ENCODE measurements at places on chromosomes 7 and 10.
A peak's percentile ranks its signal among the peaks of the same experiment; 100 is the strongest.

GRCh38 chr7:42342381-42342780, 105.4 kb upstream of the GLI3 start:
- no peak for DNase-seq

DNA sequence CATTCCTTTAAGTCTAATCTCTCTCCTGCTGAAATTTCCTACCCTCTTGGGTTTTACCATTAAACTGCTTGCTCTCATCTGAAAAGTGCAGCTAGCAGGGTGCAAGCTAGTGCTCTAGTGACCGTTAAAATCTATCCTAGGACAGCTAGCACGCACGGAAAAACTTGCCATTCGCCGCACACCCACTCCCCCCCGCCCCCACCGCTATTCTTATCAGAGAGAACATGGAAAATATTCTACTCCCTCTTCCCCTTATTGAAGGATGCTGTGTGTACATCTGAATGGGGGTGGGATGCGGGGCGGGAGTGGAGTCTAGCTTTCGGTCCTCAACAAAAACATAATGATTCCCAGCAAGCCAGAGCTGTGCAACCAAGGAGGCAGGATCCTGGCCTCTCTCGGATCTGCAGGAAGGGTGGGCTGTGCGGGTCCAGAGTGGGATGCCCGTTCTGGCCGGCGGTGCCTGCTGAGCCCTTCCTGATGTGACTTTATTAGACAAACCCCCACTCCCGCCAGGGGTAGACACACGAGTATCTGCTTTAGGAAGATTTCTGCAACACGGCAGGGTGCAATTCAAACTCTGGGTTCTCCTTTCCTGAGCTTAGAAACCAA, 1.1 kb upstream of the ADRA2A start:
- no peak for DNase-seq

GRCh38 chr7:87369216-87369615, 23.8 kb downstream of the CROT start:
- peak; percentile 5 for DNase-seq

GRCh38 chr10:75865413-75866299, 434.2 kb downstream of the LRMDA start:
- no peak for DNase-seq

DNA sequence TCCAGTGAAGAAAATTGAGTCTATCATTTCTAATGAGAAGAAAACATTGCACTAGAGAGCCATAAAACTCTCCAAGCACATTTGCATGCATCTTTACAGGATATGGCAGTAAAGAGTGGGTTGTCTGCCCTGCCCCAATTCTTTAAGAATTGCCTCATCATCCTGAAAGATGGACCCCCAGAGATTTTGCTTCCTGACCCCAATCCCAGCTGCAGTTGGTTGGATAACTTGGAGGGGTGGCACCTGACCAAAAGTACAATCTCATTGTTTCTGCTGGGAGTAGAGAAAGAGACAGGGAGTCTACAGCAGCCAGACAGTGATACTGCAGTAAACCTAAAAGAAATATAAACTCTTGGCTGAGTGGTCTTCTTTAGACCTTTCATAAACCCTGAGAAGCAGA, 49.1 kb upstream of the ADCY1 start:
- no peak for DNase-seq

DNA sequence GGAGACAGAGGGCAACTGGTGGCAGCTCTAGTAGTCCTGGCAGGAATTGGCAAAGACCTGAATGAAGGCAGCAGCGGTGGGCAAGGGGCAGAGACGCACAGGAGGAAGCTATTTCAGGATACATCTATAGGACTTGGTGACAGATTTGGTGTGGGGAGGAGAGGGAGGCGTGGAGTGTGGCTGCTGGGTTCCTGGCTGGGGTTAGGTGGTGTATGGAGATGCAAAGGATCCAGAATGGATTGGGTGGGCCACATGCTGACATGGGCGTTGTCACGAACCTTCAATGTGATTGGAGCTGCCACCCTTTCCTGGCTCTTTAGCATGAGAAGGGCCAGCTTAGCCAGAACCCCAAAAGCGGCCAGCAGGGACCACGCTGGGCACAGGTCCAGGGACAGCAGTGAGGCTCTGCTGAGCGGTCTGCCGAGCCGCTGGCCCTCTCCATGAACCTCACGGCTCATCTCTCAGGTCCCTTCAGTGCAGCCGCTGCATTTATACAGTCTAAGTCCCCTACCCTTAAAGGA, 10.2 kb upstream of the ADCY1 start:
- DNase-seq = no peak

All from activated CD4-positive, alpha-beta T cell treated with anti-CD3 and anti-CD28 coated beads, Interleukin-2, amount 50 U/mL, for 48 hours (primary cell).